ENCODE measurements at places on chromosomes 2 and 18.

DNA sequence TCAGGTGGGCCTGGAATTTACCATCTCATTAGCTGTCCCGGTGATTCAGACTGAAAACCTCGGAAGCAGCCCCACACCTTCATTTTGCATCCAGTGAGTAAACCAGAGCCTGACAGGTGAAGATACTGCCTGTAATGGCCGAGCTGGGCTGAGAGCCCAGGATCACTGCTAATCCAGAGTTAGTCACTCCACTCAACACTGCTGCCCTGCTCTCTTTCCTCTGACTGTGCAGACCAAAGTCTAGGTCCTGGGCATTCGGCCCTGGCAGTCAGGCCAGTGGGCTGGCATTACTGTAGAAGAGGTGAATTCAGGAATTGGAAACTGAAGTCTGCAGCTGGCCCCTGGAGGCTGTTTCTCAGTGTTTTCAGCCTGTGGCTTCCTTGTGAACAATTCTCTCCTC lies 44.3 kb downstream of the TMEM17 start:
- DNase-seq = no peak

DNA sequence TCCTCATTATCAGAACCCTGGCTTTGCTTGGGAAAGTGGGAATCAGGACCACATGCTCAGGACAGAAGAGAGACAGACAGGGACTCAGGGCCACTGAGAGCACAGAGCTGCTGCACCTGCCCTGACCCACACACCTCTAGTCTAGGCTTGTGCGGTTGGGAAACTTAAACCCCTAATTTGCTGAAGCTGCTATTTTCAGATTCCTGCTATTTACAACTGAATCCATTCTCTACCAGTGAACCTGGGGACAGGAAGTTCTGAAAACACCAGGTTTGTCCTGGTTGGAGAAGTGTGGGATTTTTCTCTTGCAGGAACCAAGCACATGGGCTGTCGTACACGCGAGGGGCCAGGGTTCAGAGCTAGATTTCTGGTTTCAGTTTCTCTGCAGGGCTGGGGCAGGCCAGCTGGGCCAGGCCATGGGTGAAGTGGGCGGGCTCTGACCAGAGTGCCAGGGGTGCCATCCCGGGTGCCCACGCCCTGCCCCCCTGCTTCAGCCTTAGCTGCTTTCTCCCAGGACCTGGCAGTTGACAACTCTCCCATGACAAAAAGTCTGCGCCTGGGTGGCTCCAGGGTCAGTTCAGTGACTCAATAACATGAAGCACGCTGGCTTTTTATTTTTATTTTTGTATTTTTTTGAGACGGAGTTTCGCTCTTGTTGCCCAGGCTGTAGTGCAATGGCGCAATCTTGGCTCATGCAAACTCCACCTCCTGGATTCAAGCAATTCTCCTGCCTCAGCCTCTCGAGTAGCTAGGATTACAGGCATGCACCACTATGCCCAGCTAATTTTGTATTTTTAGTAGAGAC lies 51.3 kb upstream of the SLC1A4 start:
- no peak for DNase-seq

GRCh38 chr2:238772635-238773297 lies 75.1 kb upstream of the TWIST2 start:
- no peak for DNase-seq

GRCh38 chr2:144886862-144887261 lies 366.9 kb upstream of the ZEB2 start:
- DNase-seq = no peak

DNA sequence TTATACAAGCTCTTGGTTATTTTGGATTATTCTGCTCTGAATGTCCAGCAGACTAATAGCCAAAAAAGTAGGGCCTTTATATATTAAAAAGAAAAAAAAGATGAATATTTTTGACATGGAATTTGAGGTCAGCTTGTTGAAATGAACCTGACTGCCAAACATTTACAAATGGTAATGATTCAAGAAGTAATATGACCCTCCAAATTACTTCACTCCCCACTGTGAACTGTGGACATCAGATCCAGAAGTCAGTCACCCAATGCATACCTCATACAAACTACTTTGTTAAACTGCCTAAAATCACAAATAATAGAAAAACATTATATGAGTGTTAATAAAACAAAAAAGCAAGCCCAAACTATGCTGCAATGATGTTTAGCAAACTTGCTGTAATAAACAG lies 10.0 kb downstream of the EPG5 start:
- no peak for DNase-seq
